Hindlimb muscle (tissue), 1 donor: ENCODE measurements at places on chromosomes 3 and 15. TPM values are rescaled to one million over a fixed set of nuclear protein-coding genes. Genes with fewer than 3 reads are reported as not detected.

The EIF3J gene
- 82.0 TPM for polyA plus RNA-seq

The NOX5 gene
- 0.30 TPM for polyA plus RNA-seq

The RPL22L1 gene
- 53.2 TPM for polyA plus RNA-seq

The EID1 gene
- 239 TPM for polyA plus RNA-seq

The FBXO40 gene
- 2.6 TPM for polyA plus RNA-seq

The CAPN3 gene
- 544 TPM for polyA plus RNA-seq

The LNP1 gene
- 6.1 TPM for polyA plus RNA-seq

DNA sequence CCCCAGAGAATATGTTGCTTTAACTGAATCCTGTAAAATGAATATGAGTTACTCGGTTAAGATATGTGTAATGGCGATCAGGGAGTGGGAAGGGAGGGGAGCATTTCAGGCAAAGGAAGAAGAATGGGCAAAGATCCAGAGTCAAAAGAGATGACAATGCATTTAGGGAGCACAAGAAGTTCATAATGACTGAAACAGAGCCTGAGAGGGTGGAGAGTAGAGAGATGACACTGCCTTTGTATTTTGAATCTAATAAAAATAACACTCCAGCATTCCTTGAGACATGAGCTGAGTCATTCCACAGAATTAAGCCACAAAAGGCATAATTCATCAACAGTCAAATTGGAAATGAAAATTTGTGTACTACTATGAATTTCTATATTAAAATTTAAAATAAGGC, 105.3 kb upstream of the PEX5L start:
- DNase-seq, result no peak

DNA sequence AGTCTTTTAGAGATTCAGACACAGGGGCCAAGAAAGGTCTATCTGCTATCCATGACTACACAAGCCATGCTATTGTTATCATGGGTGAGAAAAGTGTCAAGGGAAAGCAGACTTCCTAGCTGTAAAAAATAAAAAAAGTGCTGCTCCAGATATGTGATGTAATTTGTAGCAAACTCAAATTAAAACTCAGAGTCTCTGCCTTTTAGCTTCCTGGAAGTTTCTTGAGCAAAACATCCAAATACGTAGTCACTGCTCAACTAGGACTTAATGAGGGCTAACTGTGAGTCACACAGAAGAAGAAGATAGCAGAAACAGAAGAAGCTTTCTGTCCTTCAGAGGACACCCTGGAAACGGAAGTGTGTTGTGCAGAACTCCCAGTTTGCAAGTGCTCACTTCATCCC, 393.4 kb upstream of the NR2F2 start:
- DNase-seq, result no peak

DNA sequence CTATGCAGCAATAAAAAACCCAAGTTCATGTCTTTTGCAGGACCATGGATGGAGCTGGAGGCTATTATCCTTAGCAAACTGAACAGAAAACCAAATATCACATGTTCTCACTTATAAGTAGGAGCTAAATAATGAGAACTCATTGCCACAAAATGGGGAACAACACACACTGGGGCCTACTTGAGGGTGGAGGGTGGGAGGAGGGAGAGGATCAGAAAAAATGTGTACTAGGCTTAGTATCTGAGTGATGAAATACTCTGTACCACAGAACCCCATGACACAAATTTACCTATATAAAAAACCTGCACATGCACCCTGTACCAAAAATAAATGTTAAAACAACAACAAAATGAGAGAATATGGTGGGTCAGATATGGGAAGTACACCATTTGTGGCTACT, 49.6 kb upstream of the AADACL2 start:
- no peak for DNase-seq

- DNase-seq, result no peak
These were observed 43.5 kb upstream of the RSL24D1 start for GRCh38 chr15:55240125-55240760.

- peak; percentile 37 for DNase-seq
These were observed 93.6 kb downstream of the GMNC start for GRCh38 chr3:190768891-190769290.
